ENCODE measurements at places on chromosomes 1 and 21.
A peak's percentile ranks its signal among the peaks of the same experiment; 100 is the strongest.

- DNase-seq: no peak
Measured at GRCh38 chr21:45941717-45942546, 39.6 kb upstream of the COL6A1 start.

DNA sequence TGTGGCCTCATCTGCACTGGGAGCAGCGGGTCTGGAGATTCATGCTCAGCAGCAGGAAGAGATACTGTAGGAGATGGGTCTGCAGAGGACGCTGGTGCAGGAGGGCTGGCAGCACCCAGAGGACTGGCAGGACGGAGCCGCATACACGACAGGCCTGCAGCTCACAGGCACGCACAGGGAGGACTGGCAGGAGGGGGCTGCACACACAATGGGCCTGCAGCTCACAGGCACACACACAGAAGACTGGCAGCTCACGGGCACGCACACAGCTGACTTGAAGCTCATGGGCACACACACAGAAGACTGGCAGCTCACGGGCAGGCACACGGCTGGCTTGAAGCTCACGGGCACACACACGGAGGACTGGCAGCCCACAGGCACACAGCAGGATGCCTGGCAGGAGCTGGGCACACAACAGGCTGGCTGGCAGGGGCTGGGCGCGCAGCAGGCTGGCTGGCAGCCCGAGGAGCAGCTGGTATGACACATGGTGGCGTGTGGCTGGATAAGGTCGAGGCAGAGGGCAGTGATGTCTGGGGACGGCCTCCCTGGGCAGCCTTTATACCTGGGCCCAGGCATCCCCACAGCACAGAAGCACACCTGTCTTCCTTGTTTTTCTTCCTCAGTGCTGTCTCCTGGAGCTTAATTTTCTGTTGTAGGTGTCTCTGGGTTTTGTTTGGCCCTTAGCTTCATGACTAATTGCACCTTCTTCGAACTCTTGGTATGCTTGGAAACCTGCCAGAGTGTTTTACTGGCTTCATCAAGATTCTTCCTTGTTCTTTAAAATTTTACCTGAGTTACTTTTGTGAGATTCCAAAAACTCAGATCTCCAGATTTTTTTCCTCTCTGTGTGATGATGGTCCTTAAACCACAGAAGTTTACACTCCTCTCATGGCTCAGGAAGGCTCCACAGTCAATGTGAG lies at the start of gene KRTAP12-2:
TSS of gene KRTAP12-2 (minus strand) at position 527 of the 920 bp plus-strand sequence. CDS start at position 486, 41 bp downstream.
- peak; percentile 21 for DNase-seq

DNA sequence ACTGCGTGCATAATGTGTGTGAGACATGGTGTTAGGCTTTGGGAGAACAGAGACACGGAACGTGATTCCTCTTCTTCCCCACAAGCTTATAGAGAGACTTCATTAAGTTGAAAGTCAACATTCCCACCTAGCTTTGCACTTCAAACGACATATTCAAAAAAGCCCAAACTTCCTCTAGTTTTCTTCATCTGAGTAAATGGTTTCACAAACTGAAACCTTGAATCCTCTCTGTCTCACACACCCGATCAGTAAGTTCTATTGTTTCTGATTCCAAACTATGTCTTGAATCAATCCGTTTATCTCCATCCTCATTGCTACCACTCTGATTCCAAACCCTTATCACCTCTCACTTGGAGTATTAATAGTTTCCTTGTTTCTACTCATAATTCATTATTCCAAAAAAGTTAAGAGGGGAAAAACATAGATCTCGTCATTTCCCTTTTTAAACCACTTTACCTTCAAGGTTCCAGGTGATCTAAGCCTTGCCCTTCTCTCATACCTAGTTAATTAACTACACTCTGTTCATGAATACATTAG lies 1.6 kb upstream of the METTL18 start:
- no peak for DNase-seq

GRCh38 chr1:36367798-36368197 lies 17.9 kb downstream of the STK40 start:
- no peak for DNase-seq

DNA sequence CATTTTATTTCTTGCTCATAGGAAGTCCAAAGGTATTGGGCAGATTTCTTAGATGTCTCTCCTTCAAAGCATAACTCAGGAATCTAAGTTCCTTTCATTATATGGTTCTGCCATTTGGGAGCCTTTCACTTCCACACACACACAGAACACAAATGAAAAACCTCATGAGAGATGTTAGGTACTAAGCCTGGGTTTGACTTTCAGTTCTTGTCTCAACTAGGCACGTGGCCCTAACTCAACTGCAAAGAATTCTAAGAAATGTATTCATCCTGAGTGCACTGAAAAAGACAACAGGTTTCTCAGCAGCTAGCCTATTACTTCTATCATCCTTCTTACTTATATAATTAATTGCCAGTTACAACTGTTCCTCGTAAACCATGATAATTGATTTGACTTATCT lies 190.0 kb upstream of the SAMSN1 start:
- DNase-seq: no peak

DNA sequence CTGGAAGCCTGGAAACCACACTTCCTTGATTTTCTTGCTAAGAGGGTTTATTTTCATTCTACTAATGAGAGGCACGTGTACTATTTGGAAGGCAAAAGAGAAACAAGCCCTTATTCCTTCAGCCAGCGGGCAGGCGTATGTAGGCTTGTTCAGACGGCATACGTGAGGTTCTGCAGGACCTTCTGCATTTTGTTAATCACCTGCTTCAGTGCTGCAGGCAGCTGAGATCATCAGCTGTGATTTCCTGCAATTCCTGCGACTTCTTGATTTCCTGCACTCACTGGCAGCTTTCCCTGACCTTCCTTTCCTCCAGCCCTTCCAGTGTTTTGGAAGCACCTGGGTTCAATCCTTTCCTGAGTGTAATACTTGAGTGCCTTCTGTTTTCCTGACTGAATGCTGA lies 43.4 kb downstream of the TSNAX start:
- DNase-seq: no peak

GRCh38 chr21:39094847-39095579 lies 88.2 kb downstream of the PSMG1 start:
- DNase-seq: no peak

DNA sequence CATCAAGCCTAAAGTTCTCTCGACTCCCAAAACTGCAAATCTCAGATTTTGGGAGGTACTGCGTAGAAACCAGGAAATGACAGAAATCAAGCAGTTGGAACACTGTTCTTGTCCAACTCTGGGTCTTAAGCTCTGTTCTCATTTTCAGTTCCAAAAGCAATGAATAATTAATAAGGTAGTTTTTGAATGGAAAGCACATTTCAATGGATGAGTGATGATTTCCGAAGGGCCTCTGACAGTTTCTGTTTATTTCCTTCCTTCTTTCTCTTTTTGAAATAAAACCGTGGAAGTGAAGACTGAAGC lies 20.9 kb upstream of the TARBP1 start:
- peak; percentile 78 for DNase-seq

DNA sequence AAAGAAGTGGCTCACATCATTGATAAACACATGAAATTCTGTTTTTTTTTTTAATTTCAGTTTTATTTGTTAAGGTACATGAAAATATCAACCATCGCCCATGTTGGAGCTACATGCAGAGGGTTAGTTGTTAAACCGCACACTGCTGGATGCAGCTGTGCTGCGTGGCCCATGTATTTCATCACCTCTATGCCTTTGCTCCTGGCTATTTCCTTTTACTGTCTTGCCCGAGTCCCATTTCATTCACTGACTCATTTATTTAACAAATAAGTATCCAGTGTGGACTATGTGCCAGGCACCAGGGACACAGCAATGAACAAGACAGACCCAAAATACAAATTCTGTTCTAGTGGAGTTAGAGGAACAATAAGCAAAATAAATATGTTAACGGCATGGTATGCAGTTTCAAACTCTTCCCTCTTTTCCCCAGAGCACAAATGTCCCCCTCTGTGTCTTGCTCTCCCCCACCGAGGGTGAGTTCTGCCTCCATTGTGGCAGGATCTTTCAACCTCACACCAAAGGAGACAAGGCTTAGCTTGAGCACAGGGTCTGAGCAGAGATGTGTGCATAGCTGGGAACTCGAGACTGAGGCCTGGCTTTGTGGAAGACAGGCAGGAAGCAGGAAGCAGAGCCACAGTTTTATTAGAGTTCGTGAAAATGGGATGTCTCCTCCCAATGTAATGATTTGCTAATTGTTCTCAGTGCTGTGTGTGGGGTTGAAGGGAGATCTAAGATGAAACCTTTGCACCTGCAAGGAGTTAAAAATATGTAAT lies 44.6 kb downstream of the MAN1C1 start:
- DNase-seq: no peak

- DNase-seq: no peak
Measured at GRCh38 chr1:179295164-179295755, 1.7 kb downstream of the SOAT1 start.

GRCh38 chr1:44717653-44718052 lies 13.3 kb downstream of the RNU5D-1 start:
- no peak for DNase-seq

- no peak for DNase-seq
Measured at GRCh38 chr1:155801149-155801548, 55.9 kb downstream of the GON4L start.

GRCh38 chr1:47669081-47669585 lies 231.3 kb downstream of the FOXD2 start:
- no peak for DNase-seq

GRCh38 chr1:33446590-33446989 lies 15.7 kb upstream of the PHC2 start:
- no peak for DNase-seq

GRCh38 chr1:85230305-85230977 lies 29.0 kb downstream of the C1orf52 start:
- no peak for DNase-seq

GRCh38 chr1:171139890-171140289 lies 45.2 kb upstream of the FMO2 start:
- no peak for DNase-seq

DNA sequence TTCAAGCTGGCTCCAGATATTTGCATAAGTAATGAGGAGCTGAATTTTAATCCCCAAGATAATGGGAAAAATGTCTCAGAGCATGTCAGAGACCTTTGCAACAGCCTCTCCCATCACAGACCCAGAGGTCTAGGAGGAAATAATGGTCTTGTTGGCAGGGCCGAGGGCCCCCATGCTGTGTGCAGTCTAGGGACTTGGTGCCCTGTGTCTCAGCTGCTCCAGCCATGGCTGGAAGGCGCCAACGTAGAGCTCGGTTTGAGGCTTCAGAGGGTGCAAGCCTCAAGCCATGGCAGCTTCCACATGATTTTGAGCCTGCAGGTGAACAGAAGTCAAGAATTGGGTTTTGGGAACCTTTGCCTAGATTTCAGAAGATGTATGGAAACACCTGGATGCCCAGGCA lies 134.7 kb downstream of the LYPLAL1 start:
- no peak for DNase-seq

- DNase-seq: peak; percentile 73
Measured at GRCh38 chr1:37073854-37074379, 39.6 kb upstream of the GRIK3 start.

DNA sequence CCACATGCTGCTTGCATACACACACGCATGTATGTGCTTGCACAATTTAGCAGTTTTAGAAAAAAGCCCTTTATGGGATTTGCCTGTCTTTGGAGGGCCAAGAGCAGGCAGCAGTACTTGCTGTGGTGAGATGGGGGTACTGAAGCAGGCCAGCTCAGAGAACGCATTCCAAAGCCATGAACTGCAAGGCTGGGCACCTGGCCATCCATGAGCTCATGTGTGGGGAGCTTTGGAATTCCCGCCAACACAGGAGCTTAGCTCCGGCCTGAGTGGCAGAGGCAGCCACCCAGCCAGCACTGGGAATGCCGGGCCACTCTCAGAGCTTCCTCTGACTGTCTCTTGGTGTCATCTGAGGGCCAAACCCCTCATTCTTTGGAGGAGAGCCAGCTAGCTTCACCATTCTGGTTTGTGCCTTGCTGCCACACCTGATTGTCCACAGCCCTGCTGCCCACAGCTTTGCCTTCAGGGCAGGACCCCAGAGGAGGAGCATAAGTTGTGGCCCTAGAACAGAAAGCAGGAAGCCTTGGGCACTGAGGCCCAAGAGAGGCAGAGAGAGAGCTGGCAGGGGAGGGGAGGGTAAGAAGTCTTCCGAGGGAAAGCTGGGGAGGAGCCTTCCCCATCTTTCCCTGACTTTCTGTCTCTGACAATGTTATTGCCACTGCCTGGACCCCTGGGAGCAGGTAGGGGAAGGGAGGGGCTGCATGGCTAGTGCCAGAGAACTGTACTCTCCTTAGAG lies 92.1 kb upstream of the POU3F1 start:
- DNase-seq: peak; percentile 100

GRCh38 chr21:33108228-33108627 lies 38.3 kb downstream of the OLIG1 start:
- DNase-seq: no peak

DNA sequence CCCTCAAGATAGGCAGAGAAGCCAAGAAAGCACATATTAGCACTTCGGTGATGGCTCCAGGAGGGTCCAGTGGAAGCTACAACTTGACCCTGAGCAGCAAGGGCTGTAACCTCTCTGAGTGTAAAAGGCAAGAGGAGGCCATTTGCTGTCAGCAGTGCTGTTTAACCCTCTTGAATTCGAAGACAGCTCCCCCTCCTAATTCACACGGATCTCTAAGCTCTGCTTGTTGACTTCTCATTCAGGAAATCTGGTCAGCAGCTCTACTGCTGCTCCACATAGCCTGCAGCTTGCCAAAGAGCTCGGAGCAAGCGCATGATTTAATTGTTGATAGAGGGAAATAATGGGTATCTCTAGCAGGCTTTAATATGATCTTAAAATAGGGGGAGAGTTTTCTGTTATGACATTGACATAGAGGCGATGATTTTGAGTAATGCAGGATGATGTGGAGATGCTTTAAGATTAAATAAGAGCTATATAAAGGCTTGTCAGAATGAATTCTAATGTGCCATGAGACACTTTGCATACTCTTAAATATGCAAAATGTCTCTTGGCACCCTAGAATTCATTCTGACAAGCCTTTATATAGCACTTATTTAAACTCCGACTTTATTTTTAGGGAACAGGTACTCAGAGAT lies 79.4 kb upstream of the USH2A start:
- DNase-seq: no peak

GRCh38 chr1:44318097-44319088 lies 36.7 kb downstream of the ERI3 start:
- peak; percentile 78 for DNase-seq

- DNase-seq: no peak
Measured at GRCh38 chr1:227728892-227729143, 6.3 kb downstream of the JMJD4 start.

DNA sequence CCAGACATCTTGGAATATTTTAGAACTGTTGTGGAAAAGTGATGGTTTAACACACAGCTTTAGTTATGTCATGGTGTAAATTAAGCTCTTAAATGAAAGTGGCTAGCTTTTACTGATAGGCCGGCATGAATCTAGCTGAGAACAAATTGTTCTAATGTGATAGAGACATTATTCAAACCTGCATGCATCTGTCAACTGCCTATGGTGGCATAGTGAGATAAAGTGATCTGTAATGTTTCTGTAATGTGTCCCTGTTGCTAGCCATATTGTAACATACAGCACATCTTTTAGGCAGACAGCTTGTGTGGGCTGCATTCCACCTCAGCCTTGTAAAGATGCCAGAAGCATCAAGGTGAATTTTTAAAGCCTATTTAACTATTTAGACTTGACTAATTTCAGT lies 16.0 kb downstream of the LRIG2 start:
- DNase-seq: no peak

- peak; percentile 73 for DNase-seq
Measured at GRCh38 chr1:155000726-155001424, 1.7 kb upstream of the ZBTB7B start.

GRCh38 chr1:208225954-208226937 lies 17.9 kb downstream of the PLXNA2 start:
- DNase-seq: no peak

Data from NCI-H2029 treated with DMSO at 0.1 percent for 48 hours (cell line).